ENCODE measurements at places on chromosomes 4 and X.

- no peak for DNase-seq
Observed at GRCh38 chrX:150094996-150095395, 156.7 kb upstream of the EOLA2 start.

GRCh38 chrX:50147972-50148371 is 52.8 kb downstream of the AKAP4 start:
- no peak for DNase-seq

DNA sequence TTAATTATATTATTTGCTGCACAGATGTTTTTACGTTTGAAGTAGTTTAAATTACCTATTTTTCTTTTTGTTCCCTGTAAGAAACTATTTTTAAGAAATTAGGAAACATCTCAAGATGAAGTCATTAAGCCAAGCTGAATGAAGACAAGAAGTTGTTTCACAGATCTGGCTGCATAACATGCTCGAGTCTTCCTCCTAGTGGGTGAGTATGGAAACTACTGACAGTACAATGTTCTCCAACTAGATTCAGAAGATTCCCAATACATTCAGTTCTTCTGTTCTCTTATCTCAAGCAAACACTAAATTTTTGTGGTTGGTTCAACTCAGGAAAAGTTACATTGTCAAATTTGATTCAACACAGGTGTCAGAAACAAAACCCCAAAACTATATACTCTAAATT is 256.8 kb upstream of the VCX start:
- peak; percentile 38 for DNase-seq

GRCh38 chrX:150763810-150764209 is 70.6 kb downstream of the MTMR1 start:
- peak; percentile 57 for DNase-seq

DNA sequence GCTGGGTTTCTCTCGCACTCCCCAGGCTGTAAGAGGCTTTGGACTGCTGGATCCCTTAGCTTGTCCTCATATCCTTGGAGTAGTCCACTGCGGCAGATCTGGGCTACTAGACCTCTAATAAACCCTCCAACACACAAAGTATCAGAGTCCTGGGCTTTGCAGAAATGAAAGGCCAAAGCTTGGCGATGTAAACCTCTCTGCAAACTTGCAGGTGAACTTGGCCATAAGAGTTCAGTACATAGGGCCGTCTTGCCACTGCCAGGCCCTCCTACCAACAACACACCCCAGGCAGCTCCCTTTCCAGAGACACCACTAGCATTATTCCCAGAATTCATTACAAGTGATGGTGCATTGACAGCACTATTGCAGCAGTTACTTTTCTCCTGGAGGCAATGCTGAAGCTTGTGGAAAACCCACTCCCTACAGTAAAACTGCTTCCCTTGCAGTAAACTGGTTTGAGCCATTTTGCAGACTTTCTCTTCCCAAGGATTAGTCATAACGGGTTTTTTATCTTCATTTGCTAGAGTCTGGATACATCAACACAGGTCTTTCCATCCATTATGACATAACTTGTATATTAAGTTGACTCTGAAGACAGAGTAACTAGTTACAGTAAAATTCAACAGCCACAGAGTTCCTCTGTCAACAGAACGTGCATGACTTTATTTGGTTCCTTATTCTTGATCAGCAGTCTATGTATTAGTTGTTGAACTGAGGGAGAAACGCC is 2.4 kb downstream of the ANKRD50 start:
- DNase-seq: peak; percentile 51

DNA sequence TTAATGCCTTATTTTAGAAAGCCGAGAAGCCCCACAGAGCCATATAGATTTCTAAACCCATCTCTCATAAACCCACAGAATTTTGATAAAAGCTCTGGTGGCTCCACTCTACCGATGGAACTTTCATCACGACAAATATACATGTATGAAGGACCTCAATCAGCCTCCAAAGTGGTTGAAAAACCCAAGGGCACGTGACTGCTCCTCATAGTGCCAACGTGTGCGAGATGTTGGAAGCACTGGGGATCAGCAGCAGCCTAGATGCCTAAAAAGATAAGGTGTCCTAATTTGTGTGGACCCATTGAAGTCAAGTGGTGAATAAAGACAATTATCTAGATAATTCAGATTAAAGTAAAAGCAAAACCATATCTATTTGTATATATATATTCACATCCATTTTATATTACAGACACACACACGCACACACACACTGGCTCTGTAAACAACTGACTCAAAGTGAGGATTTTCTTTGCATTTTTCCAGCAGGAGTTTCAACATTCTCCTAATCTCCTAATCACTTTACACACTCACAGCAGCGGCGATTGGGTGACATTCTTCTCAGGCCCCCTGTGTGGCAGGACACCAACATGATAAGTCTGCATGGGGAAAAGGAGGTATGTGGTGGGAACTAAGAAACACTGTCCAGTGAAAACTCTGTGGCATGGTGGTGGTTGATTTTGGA is 2.8 kb upstream of the PITX2 start:
- DNase-seq: peak; percentile 80

GRCh38 chrX:47540754-47541538 is 20.1 kb upstream of the ARAF start:
- DNase-seq: peak; percentile 85

GRCh38 chr4:7828011-7828720 is 111.5 kb downstream of the AFAP1 start:
- DNase-seq: no peak

- DNase-seq: peak; percentile 78
Observed at GRCh38 chrX:140123446-140123845, 158.1 kb upstream of the CXorf66 start.

- DNase-seq: no peak
Observed at GRCh38 chr4:181588733-181589302, 654.4 kb upstream of the TENM3 start.

GRCh38 chrX:17644001-17644400 is 93.3 kb upstream of the SCML1 start:
- DNase-seq: no peak
